ENCODE measurements at places on chromosomes 12 and 14.

- DNase-seq, result no peak
Measured at GRCh38 chr12:43540470-43540869, 11.5 kb downstream of the ADAMTS20 start.

DNA sequence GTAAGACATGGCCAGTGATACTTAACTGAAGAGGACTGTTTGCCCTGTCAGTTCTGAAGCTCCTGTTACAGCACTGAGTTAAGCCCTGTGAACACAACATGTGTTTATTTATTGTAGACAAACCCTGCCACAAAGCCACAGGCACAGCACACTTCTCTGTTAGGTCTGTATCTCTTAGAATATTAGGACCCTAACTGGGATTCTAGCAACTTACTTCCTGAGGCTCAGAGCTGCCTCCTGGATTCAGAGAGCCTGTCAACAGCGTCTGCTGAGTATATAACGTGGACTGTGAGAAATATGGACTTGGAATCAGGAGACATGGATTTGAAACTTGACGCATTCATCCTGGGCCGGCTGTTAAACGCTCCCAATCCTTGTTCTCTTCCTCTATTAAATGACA, 135.0 kb upstream of the HIF1A start:
- no peak for DNase-seq

GRCh38 chr12:43898474-43898873, 62.6 kb downstream of the TMEM117 start:
- no peak for DNase-seq

DNA sequence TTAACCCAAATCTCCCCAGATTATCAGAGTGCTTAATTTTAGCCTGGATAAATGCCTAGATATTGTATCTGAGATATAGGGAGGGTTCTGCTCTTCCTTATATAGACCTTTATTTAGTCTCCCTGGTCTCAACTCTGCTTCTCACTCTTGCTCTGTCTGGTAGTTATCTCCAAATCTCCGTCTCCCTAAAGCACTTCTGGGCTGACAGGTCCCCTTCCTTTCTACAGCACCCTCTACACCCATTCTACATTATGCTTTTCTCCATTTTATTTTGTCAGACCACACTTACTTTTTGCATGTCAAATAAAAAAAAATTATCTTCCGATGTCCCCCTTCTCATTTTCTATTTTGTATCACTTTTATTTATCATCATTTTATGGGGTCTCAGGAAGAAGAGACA, 2.0 kb upstream of the ERC1 start:
- no peak for DNase-seq

DNA sequence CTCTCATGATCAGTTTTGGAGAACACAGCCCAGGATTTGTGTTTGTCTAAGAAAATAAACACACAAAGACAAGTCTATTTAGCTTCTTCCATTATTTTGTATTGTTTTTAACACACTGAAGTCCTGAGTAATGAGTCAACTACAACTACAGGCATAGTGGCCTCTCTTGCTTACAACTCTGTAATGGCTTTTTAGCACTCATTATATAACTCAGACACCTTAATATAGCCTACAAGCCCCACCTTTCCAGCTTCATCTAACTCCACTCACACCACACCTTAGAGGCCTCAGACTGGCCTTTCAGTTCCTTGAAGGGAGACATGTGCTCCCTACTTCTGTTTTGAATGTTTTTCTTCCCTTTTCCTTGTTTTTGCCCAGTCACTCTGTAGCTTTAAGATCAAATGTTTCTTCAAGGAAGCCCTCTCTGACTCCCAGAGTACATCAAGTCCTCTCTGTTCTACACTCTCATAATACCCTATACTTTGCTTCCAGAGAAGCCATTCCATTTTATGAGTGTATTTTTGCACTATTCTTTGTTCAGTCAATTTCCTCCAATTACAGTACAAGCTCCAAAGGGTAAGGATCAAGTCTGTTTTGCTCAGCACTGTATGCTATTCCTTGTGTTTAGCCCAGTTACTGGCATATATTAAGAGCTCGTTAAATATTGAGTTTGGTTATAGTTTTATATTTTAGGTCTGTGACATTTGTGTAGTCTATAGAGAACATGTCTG, 233.6 kb upstream of the ARHGAP5 start:
- DNase-seq, result no peak

DNA sequence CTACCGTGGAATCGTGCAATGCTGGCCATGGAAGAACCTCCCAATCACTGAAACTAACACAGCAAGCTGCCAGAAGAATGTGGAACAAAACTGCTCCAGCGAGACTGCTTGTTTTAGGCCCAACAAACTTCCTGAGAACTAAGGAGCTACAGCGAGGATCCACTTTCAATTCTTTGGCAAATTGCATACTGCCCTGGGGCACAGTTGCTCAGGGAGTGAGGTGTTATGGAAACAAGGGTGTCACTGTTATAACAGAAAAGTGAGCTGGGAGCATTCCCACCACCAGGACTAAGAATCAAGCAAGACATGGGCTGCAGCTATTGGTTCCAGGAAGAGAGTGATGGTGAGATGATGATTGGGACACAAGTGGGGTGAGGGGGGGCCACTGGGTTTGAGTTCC, 1606.1 kb upstream of the FLRT2 start:
- DNase-seq, result no peak

GRCh38 chr14:102154121-102154520, 14.4 kb downstream of the WDR20 start:
- no peak for DNase-seq

DNA sequence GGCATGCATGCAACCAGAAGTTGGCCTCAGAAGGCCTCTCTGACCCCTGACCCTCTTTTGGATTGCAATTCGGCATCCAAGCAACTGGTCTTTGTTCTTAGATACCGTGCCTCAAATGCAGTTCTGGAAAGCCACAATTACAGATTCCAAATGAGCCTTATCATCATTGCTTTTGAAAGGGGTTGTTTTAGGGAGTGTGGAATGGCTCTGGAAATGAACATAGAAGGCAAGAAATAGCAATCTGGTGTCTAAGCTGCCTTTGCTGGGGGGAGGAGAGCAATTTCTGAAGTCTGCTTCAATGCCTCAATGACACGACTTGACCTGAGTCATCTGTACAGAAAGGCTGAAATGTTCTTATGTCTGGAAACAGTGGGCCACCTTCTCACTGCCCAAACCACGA, 250.1 kb downstream of the NUAK1 start:
- DNase-seq, result peak; percentile 16

GRCh38 chr12:130640901-130641300, 75.2 kb downstream of the RIMBP2 start:
- no peak for DNase-seq

DNA sequence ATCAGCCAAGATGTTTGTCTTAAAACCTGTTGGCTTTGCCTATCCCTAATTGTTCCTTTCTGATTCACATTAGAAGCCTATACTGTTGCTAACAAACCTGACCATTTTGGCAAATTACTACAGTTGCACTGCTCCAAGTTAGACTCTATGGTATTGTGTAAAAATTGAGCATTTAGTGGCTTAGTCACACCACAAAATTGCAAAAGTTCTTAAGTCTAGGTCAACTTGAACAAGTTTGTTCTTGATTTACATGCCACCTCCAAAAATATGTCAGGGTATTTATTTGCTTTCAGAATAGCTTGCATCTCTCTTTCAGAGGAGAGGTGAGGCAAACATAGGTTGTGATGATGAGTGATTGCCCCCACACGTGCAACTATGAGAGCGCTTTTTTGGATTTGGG, 27.0 kb upstream of the PTHLH start:
- DNase-seq, result no peak

DNA sequence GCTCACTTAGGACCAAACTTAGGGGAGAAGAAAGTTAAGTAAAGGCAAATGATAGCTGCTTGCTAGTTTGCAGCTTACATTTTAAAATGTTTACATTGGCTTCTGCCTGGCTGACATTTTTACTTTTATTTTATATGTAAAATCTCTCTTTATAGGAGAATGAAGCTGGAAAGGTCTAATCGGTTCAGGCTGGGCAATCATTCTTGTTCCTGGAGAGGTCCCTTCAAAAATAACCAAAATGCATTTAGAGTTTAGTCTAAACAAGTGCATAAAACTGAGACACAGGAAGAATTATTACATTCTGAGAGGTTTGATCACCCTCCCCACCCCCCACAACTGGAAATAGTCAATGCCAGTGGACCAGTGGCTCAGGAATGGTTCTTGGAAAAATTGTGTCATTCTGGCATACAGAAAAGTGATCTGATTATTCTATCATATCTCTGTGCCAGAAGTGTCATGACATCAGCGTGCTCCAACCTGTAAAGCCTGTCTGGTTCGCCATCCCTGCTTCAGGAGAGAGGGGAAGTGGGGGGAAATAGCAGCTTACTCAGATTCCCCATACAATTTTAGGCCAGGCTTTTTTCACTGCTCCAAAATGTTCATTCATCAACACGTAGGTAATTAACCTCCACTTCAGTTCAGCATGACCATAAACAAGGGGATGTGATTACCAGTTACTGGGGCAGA, 4.2 kb downstream of the PRICKLE1 start:
- DNase-seq, result no peak

DNA sequence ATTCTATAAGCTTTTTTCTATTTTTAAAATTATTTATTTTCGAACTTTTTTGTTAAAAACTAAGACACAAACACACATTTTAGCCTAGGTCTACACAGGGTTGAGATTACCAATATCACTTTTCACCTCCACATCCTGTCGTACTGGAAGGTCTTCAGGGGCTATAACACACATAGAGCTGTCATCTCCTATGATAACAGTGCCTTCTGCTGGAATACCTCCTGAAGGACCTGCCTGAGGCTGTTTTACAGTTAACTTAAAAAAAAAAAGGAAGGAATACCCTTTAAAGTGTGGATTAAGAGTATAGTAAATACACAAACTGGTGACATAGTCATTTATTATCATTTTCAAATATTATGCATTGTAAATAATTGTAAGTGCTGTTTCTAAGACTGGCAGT, 43.0 kb downstream of the RASSF8 start:
- no peak for DNase-seq

GRCh38 chr12:96514328-96514727, 25.0 kb downstream of the CFAP54 start:
- no peak for DNase-seq

- DNase-seq, result no peak
Measured at GRCh38 chr12:123363740-123364531, 711 bp downstream of the SBNO1 start.

DNA sequence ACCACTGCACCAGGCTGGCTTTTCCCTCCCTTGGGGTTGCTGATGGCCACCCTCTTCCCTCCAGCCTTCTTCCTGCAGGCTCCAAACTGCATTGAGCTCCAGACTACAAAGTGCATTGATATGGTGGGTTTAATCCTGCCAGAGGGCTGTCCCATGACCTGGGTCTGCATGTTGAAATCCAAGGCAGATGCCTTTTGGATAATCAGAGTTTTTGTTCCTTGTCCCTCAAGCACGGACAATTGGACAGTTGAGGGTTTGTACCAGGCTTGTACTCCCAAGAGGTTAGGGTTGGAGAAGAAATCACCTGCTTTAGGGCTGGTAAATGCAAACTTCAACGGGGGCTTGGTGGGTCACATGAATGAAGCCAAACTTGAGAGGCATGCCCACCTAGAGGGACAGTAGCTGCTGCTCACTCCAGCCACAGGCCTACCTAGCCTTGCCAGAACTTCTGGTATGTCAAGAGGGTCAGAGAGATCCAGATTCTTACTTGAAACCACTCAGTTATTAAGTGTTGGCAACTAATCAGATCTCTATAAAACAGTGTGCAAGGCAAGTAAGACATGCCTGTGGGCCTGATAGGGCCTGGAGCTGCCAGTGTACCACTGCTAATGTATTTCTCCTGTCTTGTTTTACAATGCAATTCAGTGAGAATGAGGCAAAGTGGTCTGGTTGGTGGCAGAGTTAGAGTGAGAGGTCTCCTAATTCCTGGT, 21.7 kb upstream of the KRT83 start:
- DNase-seq, result no peak

DNA sequence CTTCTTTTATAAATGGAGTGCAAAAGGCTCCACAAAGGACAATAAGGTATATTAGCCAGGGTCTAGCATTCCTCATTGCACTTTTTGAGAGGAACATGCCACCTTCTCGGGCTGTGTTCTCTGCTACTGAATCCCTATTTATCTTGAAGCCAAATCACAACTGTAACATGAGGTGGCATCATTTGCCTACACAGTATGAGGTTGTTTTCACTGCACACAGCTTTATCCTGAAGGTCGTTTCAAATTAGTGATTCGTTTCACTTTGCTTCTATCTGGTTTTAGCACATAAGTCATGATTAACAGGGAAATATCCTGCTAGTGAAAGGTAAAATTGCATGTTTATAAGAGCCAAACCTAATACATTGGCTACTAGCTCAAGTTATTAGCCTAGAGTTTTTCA, 153.8 kb downstream of the SLC35F4 start:
- no peak for DNase-seq

- DNase-seq, result no peak
Measured at GRCh38 chr14:59826150-59826549, 44.4 kb downstream of the RTN1 start.

DNA sequence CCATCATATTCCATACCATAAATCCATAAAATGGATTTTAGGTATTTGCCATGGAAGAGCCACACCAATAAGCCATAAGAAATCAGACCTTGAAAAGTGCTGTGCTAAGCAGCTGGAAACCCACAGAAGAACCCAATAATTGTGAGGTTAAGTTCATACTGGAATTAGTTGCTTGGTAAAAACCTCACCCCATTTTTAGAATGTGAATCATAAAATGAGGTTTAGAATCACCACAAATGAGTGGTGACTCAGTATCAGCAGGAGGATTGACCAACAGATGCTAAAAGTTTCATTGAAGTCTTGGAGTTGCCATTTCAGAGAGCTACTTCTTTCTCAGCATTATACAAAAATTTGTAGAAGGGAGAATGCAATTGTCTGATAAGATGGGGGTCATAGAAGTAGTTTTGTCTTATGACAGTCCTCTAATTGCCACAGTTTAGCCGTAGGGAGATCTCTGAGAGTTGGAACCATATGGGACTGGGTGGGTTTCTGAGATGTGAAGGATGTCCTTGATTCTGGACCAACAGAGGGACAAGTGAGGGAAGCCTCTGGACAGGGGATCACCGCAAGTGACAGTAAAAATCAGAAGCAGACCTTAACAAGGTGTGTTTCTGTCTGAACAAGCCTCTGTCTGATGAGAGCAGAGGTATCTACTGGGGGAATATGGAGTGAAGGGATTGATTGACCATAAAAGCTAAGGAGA, 1.4 kb upstream of the STON2 start:
- peak; percentile 88 for DNase-seq

DNA sequence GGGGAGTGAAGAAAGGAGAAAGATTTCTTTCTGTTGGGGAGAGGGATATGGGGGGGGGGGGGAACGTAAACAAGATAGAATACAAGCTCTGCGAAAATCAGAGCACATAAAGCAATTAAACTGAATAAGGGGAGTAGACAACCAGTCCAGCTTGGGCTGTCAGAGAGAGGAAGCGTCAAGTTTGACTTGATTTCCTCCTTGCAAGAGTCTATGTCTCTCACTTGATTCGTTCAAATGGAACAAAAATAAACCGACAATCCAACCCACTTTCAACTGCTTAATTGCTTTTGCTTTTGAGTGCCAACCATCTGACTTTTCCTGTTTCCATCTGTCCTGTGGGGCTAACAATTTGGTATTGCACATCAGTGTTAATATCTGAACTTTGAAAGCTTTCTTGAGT, 942 bp downstream of the SYT1 start:
- no peak for DNase-seq

- no peak for DNase-seq
Measured at GRCh38 chr14:99677231-99678140, 6.6 kb upstream of the CYP46A1 start.

- no peak for DNase-seq
Measured at GRCh38 chr14:96847451-96847850, 50.3 kb downstream of the VRK1 start.

- DNase-seq, result peak; percentile 81
Measured at GRCh38 chr14:104973135-104973384, 5.1 kb downstream of the AHNAK2 start.

Measured in fibroblast of skin of left quadriceps (primary cell).